ENCODE measurements at places on chromosomes 12 and 14.
A peak's percentile ranks its signal among the peaks of the same experiment; 100 is the strongest.

GRCh38 chr12:111193496-111193895 lies 175.4 kb downstream of the PHETA1 start:
- no peak for DNase-seq

DNA sequence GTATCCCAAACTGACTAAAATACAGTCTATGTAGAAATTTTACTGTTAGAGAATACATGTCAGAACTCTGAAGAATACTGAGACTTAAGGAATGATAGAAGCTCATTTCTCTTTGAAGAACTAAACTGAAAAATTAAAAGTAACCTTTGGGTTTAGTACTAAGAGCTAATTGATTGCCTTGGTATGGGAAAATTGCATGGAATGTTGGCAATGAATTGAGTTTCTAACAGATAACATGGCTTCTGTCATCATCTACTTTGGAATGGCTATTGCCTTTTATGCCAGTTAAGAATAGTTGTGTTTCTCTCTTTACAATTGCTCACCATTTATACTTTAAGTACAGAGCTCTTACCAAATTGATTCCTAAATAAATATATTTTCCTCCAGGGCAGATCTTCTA lies 308.8 kb upstream of the SYT1 start:
- DNase-seq = no peak

DNA sequence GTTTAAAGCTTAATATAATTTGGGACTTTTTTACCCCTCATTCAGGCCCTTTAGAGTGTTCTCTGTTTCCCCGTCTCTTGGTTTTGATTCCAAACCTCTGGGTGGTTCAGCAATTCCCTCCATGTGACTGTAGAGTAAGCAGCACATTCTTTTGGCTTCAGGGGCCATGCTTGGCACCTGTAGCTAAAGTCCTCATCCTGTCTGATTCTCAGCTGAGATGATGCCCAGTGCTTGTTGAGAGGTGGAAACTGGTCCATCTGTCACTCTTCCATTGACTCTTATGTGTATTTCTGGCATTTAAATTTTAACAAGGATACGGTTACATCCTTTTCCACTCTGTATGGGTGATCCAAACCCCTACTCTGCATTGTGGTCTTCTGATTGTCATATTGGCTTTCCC lies 127.1 kb downstream of the DIO2 start:
- DNase-seq = no peak

DNA sequence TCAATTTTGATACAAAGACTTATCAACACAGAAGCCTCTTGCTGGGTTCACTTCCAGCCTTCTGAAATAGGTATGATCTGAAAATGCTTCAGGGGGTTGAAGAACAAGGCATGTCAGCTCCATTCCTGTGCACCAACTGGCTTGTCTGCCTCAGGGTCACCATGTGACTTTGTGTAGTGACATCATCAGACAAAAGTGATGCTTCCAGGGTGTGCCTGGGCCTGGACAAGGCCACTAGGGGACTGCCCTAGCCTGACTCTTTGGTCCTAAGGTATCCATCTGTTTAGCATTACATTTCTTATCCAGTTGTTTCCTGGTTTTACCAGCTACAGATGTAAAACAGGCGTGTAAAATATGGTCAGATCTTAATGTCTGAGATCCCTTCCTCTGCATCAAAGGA lies 155.6 kb downstream of the CAND1 start:
- no peak for DNase-seq

GRCh38 chr14:69703047-69704039 lies 63.6 kb upstream of the SRSF5 start:
- DNase-seq = no peak

GRCh38 chr14:33596211-33597080 lies 354.4 kb downstream of the EGLN3 start:
- no peak for DNase-seq

DNA sequence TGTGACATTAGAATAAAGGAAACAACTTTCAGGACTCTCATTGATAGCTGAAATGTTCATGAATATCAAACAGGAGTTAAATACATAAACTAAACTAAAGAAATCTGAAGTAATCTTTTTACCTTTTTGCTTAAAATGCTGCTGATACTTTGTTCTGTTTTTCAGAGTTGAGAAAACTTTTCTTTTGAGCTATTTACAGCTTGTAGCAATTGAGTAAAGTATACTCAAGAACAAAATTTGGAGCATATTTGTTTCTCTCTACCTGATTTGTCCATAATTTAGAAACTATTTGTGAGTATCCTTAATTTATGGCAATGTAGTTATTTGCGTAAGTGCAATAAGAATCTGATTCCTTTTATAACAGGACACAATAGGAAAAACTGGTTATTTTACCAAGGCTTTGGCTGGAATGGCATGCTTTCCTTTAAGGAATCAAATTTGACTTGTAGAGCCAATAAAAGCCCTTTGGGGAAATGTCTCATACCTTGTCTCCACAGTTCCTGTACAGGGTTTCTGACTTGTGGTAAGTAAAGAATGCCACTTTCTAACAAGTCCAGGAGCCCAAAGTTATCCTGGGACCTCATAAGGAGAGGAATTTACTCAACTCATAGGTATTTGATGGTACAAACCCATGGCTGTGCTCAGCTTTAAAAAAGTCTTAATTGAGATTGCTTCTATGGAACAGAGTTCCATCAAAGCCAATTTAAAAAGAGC lies 195.7 kb downstream of the TMEM117 start:
- DNase-seq = no peak

DNA sequence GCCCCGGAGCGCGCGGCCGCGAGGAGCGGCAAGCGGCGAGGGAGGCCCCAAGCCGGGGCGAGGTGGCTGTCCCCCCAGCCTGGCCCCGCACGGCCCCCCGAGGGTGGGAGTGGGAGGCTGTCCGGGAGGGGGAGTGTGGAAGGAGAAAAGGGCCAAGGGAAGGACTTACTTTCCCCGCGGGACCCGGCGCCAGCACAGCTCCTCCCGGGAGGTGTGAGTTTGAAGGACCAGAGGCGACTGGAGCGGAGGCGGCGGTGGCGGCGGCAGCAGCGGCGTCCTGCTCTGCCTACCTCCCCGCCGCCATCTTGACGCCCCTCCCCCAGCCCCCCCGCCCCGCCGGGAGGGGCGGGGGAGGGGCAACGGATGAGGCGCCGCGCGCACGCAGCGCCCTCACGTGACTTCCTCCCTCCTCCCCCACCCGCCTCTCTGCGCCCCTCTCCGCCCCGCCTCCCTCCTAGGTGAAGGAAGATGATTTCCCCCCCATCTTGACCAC lies at the start of gene SBNO1:
TSS of gene SBNO1 (minus strand) at position 316 of the 493 bp plus-strand sequence. CDS start 14,406 bp downstream, outside the sequence.
- peak; percentile 96 for DNase-seq

DNA sequence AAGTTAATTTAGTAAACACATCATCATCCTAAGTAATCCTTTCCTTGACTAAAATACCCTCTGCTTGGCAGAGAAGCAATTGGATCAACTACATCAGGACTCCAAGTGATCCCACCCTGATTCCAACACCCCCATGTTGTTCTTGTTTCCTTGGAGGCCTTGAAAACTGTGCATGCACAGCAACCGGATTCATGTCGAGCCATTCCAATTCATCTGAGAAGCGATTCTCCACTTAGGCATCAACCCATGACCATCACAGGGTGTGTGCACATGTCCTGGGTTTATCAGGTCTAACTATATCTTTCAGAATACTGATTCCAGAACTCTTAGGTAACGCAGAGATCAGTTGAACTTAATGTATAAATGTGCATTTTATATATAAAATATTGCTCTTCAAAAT lies 163.0 kb downstream of the NAV3 start:
- no peak for DNase-seq

All from adipocyte (in vitro differentiated cells).